WERI-Rb-1 (cell line): ENCODE measurements at places on chromosomes 4 and X.

DNA sequence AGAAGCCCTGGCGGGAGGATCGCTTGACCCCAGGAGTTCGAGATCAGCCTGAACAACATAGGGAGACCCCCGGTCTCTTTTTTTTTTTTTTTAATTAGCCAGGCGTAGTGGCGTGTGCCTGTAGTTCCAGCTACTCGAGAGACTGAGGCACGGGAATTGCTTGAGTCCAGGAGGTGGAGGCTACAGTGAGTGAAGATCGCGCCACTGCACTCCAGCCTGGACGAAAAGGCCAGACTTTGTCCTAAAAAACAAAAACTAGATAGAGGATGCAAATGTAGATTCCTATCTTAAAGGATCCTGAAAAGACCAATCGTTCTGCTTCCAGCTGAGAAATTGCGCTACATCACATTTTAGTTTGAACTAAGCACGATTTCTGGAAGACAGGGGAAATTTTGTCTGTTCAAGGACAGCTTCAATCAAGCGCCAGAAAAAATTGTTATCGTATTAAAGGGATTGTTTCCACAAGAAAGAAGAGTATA lies 627 bp upstream of the HSD17B11 start:
- DNase-seq = no peak

GRCh38 chr4:169014586-169014985 lies 4.5 kb upstream of the CBR4 start:
- DNase-seq = no peak

GRCh38 chrX:17846045-17846444 lies 15.1 kb downstream of the RAI2 start:
- DNase-seq = no peak

- peak; percentile 30 for DNase-seq
Measured at GRCh38 chrX:7283741-7284140, 135.8 kb upstream of the PUDP start.

DNA sequence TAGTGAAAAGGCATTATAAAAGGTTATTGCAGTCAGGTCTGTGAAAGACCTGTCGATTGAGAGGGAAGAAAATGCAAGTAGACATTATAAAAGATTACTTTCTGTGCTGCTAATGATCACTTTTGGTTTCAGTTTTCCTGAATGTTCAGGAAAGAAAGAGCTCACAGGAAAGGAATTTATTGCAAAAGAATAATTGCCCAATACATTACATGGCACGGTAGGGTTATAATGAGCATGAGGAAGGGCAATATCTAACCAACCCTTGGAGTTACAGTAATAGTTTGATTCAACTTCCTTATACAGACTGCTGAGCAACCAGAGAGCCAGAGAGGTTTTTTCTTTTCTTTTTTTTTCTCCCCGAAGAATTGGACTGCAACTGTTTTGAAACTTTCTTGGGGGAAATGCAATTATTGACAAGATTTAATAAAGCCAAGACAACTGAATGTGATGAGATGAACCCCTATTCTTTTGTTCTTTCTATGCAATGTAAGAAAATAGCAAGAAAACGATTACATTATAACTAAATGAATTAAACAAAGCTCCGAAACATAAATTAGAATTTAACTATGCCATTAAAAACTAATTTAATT lies 247.0 kb downstream of the C4orf33 start:
- DNase-seq = no peak

DNA sequence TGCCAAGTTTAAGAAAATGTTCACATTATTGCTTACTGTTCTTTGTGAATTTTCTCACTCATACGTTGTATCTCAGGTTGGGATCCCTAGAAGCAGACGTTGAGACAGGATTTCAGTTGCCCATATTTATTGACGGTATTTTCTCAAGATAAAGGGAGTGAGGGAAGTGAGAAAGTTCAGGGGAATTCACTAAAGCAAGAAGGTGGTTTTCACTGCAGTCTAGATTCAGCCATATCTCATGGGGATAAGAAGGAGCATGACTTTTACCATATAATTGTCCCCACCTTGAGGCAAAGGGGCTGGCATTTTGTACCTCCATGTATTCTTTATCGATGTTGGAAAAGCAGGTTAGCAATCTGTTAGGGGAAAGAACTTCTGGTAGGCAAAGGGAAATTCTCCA lies 543.0 kb downstream of the CCSER1 start:
- DNase-seq = no peak

DNA sequence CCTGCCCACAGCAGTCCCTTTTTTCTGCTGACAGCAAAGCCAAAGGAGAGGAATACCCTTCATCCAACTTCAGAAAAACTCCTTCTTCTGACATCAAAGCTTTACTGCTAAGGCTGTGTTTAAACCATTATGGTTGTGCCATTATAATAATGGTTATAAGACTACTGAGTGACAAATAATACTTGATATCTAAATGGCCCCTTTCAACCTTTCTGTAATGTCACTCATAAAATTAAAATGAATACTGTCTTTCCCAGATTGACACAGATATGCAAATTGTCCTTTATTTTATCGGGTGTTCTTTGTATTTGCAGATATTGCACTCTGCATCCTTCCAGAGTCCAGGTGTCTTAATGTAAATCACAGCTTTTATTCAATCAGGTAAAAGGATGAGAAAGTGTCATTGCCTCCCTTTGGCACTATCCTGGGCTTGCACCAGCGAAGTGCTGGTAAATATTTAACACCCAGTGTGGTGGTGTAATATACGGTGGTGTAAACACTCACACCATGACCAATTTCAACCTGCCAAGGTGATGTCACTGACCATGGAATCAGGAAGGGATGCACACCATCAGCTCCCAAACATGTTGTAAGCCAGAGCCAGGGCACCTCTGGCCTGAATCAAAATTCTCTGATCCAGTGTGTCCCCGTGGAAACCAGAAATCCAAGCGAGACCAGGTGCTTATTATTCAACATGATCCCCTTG lies 139.4 kb upstream of the TENM3 start:
- DNase-seq = no peak

DNA sequence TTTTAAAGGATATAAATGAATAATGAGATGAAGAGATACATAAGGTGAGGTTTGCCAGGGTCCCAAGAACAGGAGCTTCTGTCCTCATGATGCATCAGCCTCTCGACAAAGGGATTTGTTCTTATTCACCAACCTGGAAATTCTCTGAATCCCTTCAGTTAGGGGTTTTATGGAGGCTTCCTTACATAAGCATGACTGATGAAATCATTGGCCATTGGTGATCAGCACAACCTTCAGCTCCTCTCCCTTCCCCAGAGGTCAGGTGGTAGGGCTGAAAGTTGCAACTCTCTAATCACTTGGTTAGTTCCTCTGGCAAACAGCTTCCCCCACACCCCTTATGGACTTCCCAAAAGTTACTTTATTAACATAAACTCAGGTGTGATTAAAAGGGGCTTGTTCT lies 222.0 kb downstream of the SPRY1 start:
- DNase-seq = no peak

DNA sequence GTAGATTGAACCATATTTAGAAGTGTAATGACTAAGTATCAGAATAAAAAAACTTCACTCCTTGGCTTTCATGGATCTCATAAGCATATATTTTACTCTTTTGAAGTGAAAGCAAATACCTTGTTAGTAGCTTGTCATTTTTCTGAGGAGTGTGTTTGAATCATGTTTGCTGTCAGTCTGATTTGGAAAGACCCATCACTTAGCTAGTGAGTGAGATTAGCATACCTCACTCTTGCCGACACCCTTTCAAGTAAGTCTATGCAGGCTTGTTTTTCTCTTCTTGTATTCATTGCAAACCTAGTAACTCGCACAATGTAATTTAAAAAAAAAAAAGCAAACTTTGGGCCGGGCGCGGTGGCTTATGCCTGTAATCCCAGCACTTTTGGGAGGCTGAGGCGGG lies 360.0 kb downstream of the ARHGAP24 start:
- DNase-seq = no peak

DNA sequence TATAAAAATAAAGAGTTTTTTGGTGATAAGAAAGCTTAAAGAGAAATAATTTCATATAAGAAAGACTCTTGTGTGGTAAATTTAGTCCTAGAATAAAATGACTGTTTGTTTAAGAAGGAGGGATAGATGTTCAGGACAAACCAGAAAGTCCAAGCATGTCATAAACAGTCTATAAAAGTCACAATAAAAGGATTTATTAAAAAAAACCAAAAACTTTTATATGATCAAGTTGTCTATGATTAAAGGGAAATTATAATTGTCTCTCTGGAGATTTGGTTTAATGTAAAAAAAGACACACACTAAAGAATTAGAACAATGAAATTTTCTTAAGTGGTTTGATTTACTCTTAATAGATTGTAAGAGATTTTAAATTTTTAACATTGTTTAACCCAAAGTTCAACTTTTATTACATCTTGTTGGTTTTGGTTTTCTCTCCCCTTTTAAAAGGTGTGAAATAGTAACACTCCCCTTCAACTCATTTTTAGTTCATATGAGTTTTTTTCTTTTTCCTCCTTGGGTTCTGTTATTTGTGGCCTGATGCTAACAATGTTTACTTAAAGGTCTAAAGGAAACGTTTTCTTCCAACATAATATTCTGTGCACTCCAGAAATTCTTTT lies 89.7 kb downstream of the PDHA2 start:
- no peak for DNase-seq

- no peak for DNase-seq
Measured at GRCh38 chr4:155263480-155263879, 55.0 kb downstream of the NPY2R start.

- no peak for DNase-seq
Measured at GRCh38 chrX:29903360-29903759, 312.0 kb upstream of the MAGEB2 start.

- DNase-seq = no peak
Measured at GRCh38 chr4:37673538-37674192, 12.5 kb downstream of the RELL1 start.

DNA sequence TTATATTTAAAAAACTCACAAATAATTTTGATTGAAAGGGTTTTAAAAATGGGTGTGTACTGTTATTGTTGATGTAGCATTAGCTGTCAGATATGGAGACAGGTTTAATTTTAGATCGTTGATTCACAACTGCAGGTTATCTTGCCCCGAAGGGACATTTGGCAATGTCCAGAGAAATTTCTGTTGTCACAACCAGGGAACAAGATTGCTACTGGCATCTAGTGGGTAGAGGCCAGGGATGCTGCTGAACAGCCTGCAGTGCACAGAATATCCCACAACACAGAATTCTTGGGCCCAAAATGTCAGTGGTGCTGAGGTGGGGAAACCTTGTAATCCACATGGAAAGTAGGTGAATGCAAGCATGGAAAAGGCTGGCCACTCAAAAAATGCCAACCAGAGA lies 114.9 kb downstream of the MAGEB17 start:
- no peak for DNase-seq

DNA sequence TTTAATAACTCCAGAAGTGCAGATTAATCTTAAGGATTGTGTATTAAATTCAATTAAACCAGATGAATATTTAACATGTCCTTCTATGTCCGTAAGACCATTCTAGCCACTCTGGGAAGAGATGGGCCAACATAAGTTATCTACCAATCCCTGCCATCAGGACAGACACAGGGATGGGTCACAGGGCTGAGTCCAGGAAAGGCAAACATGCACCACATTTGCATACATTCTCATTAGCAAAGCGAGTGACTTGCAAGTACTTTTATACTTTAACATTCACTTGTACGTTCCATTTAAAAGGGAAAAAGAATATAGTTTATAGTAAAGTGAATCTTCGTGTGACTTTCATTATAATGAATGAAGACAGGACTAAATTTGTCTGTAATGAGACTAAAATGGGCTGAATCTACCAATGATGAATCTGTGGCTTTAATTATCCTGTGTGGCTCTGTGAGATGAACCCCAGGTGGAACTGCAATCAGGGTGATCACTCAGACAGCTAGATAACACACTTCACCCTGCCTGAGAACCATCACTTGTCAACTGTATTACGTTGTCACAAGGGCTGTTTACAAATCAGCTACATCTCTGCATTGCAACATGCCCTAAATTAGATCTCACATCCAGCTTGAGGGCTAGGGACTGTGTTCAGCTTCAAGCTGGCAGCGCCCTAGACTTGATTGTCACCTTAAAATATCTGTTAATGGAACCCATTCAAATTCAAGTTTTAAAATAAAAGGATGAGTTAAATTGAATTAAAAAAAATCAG lies 77.2 kb downstream of the SH3KBP1 start:
- no peak for DNase-seq
